ENCODE measurements at places on chromosomes 5 and 9.

DNA sequence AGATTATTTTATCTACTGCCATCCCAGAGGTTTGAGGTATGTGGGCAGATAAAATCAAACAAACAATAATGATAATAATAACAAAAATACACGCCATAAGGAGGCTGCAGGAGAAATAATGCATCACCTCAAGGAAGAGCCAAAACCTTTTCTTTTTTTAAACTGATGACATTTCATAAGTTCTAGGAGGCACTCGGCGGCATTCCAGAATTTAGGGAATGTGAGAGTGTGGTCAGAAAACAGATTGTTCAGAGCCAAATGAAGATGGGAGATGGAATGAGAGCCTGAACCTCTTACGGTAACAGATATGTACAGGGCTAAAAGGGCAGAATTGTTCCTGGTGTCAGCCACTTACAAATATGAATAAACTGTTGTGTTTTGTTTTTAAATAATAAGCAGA lies 615.0 kb upstream of the CHD1 start:
- no peak for DNase-seq

- no peak for DNase-seq
These were observed 762 bp upstream of the ST6GALNAC4 start for GRCh38 chr9:127917603-127918002.

- DNase-seq: no peak
These were observed 20.0 kb downstream of the ACTL7B start for GRCh38 chr9:108835831-108836230.

- no peak for DNase-seq
These were observed 1.3 kb downstream of the GADD45G start for GRCh38 chr9:89606049-89606623.

- no peak for DNase-seq
These were observed 618.2 kb downstream of the TLE1 start for GRCh38 chr9:81071108-81071507.

- no peak for DNase-seq
These were observed 2.0 kb downstream of the RORB start for GRCh38 chr9:74499111-74499601.
